ENCODE measurements at places on chromosomes 2 and 18.

- no peak for DNase-seq
Observed at GRCh38 chr2:227464851-227465250, 7.1 kb upstream of the AGFG1 start.

GRCh38 chr2:171712051-171712450 lies 24.8 kb downstream of the DYNC1I2 start:
- peak; percentile 22 for DNase-seq

DNA sequence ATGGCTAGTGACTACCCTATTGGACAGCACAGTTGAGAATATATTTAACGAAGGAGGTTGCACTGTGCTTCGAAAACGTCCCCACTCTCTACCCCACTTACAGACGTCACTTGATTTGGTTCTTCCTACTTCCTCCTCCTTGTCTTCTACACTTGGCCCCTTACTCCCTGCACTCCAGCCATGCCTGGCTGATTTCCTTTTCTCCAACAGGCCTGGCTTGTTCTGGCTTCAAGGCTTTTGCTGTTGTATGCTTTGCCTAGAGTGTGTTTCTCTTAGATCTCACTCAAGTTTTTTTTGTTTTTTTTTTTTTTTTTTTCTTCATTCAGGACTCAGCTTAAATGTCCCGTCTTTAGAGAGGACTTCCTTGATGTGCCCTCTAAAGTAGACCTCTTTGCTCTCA lies 336.8 kb downstream of the CLIP4 start:
- DNase-seq, result no peak

GRCh38 chr2:188495969-188496431 lies 204.3 kb downstream of the GULP1 start:
- DNase-seq, result no peak

- DNase-seq, result no peak
Observed at GRCh38 chr2:152200565-152201465, 25.3 kb upstream of the STAM2 start.

DNA sequence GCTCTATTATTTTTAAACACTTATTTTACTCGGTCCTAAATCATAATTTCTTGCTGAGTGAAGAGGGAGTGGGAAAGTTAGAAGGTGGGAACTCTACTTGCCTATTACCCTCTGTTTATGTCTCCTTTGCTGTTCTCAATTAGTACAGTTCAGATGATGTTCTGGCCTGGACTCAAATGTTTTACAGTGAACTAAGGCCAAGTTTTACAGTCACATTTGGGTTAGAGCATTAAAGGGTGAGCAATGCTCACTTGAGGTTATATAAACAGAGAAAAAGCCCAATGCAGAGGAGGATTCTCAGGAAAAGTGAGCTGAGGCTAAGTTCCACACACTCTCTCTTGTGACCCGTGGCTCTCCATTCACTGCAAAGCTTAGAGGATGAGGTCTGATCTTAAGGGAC lies 52.4 kb downstream of the ITSN2 start:
- DNase-seq, result no peak

GRCh38 chr2:3294069-3294468 lies 83.5 kb downstream of the EIPR1 start:
- DNase-seq, result no peak

GRCh38 chr2:197885587-197885986 lies 81.2 kb downstream of the PLCL1 start:
- no peak for DNase-seq

All from NCI-H2227 treated with DMSO at 0.1 percent for 48 hours (cell line).